ENCODE measurements at places on chromosomes 3 and 15.
A peak's percentile ranks its signal among the peaks of the same experiment; 100 is the strongest.

GRCh38 chr3:114435386-114436115, 141.7 kb downstream of the TIGIT start:
- DNase-seq: no peak

GRCh38 chr3:197598404-197598980, 42.7 kb upstream of the BDH1 start:
- DNase-seq: no peak

GRCh38 chr3:177056927-177057326, 140.4 kb downstream of the TBL1XR1 start:
- DNase-seq: no peak

DNA sequence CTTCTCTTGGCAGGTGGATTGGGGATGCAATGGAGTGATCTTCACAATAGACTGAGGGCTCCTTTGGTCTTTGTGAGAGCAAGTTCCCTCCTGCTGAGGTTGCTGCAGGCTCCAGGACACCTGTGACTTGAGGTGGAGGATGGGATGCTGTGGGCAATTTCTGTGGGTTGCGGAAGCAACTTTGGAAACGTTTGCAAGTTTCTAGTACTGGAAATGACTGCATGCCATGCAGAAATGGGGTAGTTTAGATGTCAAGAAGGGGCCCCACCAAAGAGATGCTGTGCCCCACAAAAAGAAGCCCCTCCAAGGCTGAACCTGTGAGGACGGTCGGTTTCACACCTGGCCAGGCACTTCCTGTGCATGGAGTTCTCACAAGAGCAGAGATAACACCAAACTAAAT, 80.4 kb upstream of the XCR1 start:
- no peak for DNase-seq

- DNase-seq: no peak
These were observed 24.1 kb upstream of the CAPN7 start for GRCh38 chr3:15181963-15182362.

GRCh38 chr3:72848703-72849081, 447 bp upstream of the SHQ1 start:
- DNase-seq: no peak

DNA sequence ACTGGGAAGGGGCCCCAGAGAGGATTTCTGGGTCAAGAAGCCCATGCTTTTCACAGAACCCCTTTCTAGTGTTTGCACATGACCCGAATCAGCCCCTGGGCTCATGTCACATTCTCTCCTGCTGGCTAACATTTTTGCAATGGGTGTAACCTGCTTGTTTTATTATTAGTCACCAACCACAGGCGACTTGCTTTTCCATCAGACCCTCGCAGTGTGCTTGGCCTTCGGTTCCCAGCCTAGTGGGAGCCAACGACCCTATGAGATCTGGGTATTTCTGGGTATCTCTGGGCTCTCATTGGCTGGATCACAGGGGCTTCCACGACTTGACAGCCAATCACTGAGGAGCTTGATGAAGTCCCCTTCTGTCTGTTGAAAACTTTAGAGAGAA, 11.0 kb upstream of the FBLN2 start:
- no peak for DNase-seq

DNA sequence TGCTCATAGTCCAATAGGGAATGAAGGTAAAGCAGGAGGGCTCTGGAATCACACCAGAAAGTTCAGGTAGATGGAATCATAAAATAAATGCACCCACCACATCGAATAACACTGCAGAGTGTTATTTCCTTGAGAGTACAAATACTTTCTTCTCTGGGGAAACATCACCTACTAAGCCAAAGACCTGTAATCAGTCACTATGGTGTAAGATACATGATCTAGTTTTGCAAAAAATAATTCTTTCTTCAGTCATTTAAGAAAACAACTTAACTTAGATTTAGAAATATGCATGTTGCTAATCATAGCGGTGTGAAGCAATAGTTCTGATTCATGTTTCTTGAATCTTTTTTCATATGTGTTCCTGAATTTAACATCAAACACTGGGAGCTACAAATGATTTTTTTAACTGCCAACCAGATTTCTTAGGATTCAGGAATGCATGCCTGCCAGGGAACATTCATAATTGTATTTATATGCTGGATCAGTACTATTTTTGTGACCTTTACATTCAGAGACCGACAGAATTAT, 40.2 kb upstream of the MEIS2 start:
- DNase-seq: no peak

- no peak for DNase-seq
These were observed 60.6 kb downstream of the ST6GAL1 start for GRCh38 chr3:186990878-186991308.

DNA sequence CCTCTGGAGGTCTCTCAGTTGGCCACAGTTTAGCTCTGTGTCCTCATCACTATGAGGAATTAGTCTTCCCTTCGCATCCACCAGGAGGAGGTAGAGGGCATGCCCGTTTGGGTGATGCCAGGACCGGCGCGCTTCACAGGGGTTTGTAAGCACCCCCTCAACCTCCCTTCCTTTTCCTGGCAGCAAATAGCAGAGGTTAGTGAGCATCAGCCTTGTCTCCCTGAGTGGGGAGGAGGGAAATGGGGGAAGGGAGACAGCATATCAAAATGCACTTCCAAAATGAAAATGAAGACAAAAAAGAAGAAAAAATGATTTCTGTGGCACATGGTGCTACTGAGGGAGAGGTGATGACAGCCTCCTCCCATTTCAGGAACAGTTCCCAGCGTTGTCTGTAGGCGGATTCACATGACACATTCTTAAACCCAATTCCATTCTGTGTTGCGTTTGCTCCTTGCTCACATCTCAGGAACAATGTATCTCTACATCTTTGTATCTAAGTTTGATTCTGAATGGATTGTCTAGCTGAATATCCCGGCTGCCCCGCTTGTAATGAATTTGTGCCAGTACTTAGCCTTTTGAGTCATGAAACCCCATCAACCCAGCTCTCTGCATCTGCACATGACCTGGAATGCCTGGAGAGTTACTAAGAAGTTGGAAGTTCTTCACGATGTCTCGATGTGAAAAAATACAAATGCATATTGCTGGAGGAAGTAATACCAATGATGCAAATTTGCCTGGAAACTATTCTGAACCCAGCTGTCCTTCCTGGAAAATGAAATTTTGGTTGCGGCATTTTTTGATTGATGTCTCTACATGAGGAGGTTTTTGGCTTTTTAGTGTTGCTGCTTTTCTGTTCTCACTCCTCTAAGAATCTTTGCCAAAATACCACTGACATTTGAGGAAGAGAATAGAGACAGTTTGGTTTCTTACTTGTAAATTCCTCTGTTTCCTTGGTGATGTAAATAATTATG, 45.2 kb downstream of the TYRO3 start:
- peak; percentile 17 for DNase-seq

GRCh38 chr15:62119227-62119864, 45.7 kb downstream of the C2CD4B start:
- no peak for DNase-seq

GRCh38 chr15:85307687-85308045, 72.7 kb upstream of the AKAP13 start:
- DNase-seq: no peak

DNA sequence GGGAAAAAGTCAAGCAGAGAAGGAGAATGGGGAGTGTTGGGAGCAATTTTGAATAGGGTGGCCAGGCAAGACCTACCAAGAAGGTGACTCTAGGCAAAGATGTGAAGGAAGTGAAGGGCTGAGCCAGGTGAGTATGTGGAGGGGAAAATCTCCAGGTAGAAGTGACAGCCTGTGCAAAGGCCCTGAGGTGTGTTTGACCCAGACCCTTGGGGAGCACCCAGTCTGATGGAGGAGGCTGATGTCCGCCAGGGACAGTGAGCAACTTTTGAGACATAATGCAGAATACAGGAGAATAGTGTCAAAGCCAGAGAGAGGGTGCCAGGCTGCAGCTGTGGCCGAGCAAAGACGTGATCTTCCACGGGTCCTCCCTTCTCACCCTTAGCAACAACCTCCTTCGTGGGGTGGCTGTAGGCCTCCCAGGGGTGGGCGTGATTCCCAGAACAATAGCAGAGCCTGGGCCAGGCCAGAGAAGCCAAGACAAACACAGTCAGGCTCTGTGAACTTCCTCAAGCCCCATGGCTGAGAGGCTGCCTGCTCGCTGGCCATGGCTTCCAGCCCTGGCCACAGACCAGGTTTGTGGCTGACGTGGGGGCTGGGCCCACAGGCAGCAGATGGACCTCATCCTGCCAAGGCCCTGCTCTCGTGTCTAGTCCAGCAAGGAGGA, 58.1 kb downstream of the SLC6A6 start:
- DNase-seq: no peak

- DNase-seq: no peak
These were observed 22.2 kb upstream of the TRIM42 start for GRCh38 chr3:140655678-140656077.

- no peak for DNase-seq
These were observed 1226.4 kb downstream of the NSUN3 start for GRCh38 chr3:95289295-95289694.

DNA sequence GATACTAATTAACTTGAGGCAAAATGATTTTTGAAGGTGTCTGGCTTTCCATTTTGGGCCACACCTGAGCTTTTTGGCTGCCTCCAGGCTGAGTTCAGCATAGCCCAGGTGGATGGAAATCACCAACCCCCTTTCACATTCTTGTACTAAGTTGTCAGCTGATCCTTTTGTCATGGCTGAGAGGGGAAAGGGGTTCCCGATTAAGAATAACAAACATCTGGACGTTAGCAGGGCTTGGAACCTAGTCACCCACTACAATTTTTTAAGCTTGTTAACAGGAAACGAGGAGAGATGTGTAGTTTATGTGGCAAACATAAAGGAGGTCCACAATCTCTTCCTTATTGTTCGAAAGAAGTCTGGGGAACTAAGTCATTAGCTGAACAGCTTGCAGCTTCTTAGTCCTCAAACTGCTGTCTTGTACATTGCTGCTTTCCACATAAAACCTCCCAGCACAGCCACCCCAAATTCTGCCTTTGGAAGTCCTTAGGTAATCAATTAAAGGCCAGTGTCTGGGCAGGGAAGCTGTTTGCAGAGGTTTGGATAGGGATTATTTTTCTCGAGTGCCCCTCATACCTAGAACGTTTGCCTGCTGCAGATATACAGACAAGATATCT, 5.0 kb downstream of the NR2F2 start:
- DNase-seq: no peak

DNA sequence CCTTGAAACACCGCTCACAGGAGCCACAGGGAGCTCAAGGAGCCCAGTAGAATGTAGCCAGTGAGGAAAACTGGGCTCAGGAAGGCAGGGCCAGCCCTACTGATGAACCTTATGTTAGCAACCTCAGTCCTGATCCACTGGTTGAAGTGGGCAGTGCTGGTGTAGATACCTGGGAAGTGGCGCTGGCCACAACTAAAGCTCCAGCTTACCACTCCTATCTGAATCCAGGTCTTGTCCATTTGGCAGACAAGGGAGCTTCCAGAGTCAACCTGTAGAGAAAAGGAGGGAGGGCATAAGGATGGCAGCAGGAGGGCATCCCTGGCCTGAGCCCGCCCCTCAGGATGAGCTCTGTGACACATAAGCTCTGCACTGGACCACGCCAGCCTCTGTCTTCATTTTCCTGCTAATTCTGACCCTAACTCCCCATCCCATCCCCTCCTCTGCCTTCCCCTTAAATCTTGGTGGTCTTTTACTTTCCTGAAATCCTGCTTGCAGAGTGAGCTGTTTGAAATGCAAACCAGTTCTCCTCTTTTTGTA, 2.1 kb upstream of the PRSS50 start:
- no peak for DNase-seq

DNA sequence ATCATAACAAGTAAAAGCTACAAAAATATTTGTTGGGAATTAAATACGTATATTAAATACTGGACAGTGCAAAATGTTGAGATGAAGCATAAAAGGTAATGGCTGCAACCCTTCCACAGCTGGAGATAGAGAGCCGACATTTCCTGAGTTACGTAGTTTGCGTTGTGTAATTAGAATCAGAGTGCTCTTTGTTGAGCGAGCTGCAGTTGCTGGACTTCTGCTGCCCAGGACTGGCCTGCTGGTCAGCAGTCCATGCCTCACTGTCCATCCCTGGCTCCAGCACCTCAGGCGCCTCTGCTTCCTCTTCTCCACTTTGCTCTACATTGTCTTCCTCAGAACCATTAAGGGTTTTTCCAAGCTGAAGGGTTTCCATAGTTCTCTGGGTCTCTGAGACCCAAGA, 28.4 kb upstream of the SHC4 start:
- no peak for DNase-seq

DNA sequence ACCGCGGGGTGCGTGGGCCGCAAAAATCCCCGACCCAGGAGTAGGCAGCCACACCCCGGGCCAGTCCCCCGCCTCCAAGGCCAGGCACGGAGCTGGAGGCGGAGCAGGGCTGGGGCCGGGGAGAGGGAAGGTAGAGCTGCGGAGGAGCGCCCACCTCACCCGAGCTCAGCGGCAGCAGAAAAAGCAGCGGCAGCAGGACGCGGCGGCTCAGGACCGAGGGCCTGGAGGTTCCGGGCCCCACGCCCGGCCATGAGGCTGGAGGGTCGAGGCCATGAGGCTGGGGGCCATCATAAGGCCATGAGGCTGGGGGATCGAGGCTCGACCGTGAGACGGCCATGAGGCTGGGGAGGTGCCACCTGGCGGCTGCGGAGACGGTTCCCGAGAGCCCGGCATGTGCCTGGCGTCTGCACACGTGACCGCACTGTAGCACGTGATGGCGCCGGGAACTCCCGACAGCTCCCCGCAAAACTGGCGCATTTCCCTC, 32.9 kb upstream of the PRSS50 start:
- no peak for DNase-seq

- no peak for DNase-seq
These were observed 56.4 kb upstream of the ROBO1 start for GRCh38 chr3:79824166-79824565.

GRCh38 chr3:194989241-194989640, 281.7 kb downstream of the XXYLT1 start:
- no peak for DNase-seq

GRCh38 chr3:43477600-43477999, 144.2 kb downstream of the ANO10 start:
- no peak for DNase-seq

DNA sequence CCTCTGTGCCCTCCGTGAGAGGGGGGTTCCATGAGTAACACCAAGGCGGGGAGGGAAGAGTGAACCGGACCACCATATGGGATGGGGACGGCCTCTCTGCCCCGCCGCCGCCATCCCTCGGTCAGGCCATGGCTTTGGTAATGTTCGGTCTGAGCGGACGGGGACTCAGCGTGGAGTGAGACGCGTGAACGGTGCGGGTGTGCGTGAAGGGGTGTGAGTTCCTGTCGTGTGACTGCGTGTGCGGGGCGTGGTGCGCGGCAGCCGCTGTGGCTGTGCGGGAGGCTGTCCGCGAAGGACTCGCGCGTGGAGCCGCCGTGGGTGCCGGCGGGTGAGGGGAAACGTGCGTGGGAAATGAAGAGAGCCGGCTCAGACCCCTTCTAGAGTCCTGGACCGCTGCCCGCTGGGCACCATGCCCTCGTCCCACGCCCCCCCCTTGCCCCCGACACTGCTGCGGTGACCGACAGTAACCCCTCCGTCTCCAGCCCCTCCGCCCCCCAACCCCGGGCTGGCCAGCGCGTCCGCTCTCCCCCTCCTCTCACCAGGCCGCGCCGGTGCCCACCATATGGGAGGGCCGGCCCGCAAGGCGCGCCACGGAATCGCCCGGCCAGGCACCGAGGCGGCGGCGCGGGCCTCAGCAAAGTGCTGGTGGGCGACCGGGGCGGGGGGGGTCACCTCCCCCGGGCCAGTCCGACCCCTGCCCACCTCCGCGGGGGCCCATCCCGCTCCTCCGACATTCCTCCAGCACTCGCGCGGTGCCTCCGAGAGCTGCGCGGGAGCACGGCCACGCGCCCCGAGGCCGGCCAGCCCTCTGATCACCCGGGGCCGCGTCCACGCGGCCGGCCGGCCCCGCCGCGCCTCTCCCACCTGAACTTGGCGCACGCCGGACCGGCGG, 589 bp downstream of the KLF15 start:
- DNase-seq: no peak

Data from NCI-H2107 (cell line).